ENCODE measurements at places on chromosomes 16 and 17.

DNA sequence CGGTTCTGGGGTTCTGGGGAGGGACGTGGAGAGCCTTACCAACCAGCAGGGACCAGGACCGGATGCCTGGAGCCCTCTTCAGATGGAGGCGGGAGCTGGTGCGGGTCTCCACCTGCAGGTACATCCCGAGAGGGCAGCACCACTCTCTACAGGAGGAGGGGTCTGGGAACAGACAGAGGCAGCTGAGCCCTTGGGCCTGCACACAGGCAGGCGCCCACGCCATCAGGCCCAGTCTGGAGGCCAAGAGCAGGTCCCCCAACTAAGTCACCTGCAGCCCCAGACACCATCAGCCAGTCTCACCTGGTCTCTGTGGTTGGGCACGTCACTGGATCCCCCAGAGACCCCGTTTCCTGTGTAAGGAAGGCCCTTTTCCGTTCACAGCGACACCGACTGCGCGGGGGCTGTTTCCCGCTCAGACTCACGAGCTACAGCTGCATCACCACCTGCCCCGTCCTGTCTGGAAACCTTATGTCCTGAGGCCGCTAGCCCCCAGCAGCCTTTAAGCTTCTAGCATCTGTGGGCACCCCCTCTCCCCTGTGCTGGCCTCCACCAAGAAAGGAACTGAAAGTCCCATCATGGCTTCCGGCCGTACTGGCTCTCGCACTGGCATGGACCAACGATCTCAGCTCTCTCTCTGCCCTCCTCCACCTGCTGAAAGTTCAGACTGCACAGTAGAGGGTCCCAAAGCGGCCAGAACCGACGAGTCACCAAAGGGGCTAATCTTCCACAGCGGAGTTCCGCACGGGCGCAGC is 1.2 kb downstream of the CYBC1 start:
- DNase-seq: peak; percentile 41

DNA sequence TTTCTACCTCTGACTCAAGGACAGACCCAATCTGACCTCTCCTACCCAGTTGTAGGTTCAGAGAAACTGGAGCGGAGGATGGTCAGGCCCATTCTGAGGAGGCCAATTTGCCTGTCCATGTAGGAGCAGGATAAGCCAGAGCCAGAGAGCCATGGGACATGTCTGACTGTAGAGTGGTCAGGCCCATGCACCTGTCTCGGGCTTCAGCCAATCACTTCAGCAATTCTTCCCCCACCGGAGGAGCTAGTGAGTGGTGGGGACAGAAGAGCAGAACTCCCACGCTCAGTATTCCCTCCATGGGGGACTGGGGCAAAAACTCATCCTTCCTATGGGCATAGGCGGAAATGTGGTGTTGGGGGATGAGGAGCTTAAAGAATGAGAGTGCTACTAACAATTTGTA is 14.3 kb downstream of the DCAF7 start:
- no peak for DNase-seq

GRCh38 chr16:620700-621525 is 9.9 kb upstream of the WFIKKN1 start:
- DNase-seq: no peak

- no peak for DNase-seq
Measured at GRCh38 chr17:44863061-44863918, 15.6 kb downstream of the HIGD1B start.

- DNase-seq: no peak
Measured at GRCh38 chr17:885971-886571, 93.5 kb downstream of the NXN start.

- no peak for DNase-seq
Measured at GRCh38 chr16:77592021-77592420, 130.3 kb upstream of the NUDT7 start.
